Thoracic aorta (tissue), 2 donors: ENCODE measurements at places on chromosomes 3 and 15. TPM values are rescaled to one million over a fixed set of nuclear protein-coding genes. Genes with fewer than 3 reads are reported as not detected.

Gene FGF12
- total RNA-seq = 1.5 TPM

- H3K4me3 ChIP-seq = no peak overlapping the region
- H3K4me1 ChIP-seq = peaks cover 29% of the 10 kb centered on the region
- H3K27ac ChIP-seq = no peak overlapping the region
- DNase-seq = no peak
- no peaks in the 10 kb centered on the region for H3K36me3 ChIP-seq
Measured at GRCh38 chr3:178059119-178059518, 477.1 kb upstream of the KCNMB2 start.

GRCh38 chr3:10561162-10561945 is 56.0 kb upstream of the ATP2B2 start:
- no peaks in the 10 kb centered on the region for H3K36me3 ChIP-seq
- DNase-seq = no peak
- H3K27me3 ChIP-seq = no peaks in the 10 kb centered on the region
- H3K4me3 ChIP-seq = no peak overlapping the region
- no peaks in the 10 kb centered on the region for H3K4me1 ChIP-seq

Gene PLA2G4D
- total RNA-seq = not detected

Gene FBXW12
- not detected for total RNA-seq

Gene GOLGA8M
- total RNA-seq = not detected

- peaks cover 35% of the 10 kb centered on the region for H3K36me3 ChIP-seq
- no peaks in the 10 kb centered on the region for H3K27me3 ChIP-seq
- H3K4me3 ChIP-seq = no peak overlapping the region
- no peak for DNase-seq
- H3K4me1 ChIP-seq = no peaks in the 10 kb centered on the region
- no peak overlapping the region for H3K27ac ChIP-seq
Measured at GRCh38 chr15:41523097-41523496, 9.5 kb upstream of the LTK start.

GRCh38 chr15:67127965-67128364 is 62.6 kb downstream of the SMAD3 start:
- no peak overlapping the region for H3K4me3 ChIP-seq
- no peaks in the 10 kb centered on the region for H3K36me3 ChIP-seq
- H3K27me3 ChIP-seq = no peaks in the 10 kb centered on the region
- no peak overlapping the region for H3K27ac ChIP-seq
- peaks cover 42% of the 10 kb centered on the region for H3K4me1 ChIP-seq
- no peak for DNase-seq

DNA sequence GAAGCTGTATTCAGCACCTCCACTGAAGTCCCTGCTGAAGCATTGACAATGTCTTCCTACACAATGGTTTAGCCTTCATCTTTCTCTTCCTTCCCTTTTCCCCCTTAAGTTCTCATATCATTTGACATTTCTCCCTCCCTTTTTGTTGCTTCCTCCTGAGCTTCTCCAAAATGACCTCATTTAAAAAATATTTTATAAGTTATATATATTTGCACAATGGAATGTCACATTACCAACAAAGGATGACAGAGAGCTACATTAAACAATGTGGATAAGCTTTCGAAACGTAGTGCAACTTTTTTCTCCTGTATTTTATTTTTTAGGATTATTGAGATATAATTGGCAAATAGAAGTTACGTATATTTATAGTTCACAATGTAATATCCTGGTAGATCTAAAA is 13.2 kb upstream of the DLG1 start:
- DNase-seq = no peak
- no peaks in the 10 kb centered on the region for H3K27me3 ChIP-seq
- H3K4me1 ChIP-seq = peaks cover 25% of the 10 kb centered on the region

DNA sequence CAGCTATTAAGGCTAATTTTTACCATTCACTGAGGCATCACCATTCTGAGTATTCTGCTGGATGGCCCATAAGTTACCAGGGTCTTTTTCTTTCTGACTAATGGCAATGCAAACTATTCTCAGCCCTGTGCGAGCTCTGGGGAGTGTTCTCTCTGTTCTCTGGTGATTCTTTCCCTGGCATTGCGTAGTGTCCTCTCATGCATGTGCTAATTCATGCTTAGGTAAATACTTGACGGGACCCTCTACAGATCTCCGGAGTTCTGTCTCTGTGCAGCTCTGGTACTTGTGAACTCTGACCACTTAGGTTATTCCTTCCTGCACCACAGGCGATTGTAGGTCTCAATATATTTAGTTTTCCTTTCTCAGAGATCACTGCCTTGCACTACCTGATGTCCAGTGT is 34.8 kb downstream of the UBE2E1 start:
- H3K36me3 ChIP-seq = no peaks in the 10 kb centered on the region
- no peak for DNase-seq
- no peaks in the 10 kb centered on the region for H3K27me3 ChIP-seq

DNA sequence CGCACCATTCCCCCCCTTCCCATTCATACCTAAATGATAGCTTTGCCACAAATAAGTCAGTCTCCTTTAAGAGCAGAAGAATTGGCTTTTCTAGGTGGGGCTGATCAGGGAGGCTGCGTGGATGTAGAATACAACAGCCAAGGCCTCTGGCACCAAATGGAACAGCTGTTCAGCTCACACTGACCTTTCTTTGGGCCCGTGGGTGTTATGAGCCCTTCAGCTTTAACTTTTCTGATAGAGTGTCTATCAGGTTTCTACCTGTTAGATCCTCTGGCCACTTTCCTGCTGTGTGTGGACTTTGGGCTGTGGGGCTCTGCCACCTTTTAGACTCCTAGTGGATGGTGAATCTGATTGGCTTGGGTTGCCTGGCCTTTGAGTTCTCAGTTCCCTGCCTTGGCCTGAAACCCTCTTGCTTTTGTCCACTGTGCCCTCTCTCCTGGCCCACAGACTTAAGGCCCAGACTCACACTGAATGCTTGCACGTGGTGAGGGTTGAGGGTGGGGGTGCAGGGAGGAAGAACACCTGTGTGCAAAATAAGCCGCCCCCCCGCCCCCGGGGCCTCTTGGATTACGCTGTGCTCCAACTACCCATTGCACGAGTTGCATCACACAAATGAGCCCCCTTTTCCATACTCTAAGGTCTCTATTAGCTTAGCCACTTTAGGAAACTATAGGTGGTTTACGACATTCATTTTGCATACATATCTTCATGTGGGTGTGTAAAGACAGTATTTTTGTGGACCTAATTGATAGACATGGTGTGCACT is 1.3 kb upstream of the RFX7 start:
- no peak for DNase-seq
- no peaks in the 10 kb centered on the region for H3K36me3 ChIP-seq
- H3K4me1 ChIP-seq = peaks cover 20% of the 10 kb centered on the region
- peak overlapping the region; percentile 67 for H3K27ac ChIP-seq
- peak overlapping the region; percentile 96 for H3K4me3 ChIP-seq

DNA sequence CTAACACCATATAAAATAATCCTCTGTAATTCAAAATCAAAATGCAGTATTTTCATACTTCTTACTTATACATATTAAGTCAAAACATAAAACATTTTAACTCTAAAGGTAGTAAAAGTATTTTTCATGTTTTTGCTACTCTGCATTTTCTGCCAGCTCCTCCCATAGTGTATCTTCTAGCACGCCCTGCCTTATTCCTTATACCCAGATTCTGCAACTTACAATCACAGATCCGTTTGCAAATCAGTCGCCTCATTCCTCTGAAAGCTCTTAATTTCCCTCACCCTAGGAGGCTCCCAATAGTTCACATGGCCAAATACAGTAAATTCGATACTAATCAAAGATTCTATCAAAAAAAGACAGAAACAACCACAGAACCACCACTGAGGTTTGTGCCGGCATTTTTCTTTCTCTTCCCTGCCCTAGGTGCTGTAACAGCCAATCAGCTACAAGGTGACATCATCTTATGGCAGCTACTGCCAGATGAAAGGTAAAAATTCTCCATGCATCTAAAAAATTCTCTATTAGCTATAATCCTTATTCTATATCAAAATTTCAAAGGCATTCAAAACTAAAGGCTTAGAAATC is 72.9 kb downstream of the CLASP2 start:
- H3K4me3 ChIP-seq = peak overlapping the region; percentile 73
- H3K4me1 ChIP-seq = peaks cover 11% of the 10 kb centered on the region
- DNase-seq = no peak
- H3K36me3 ChIP-seq = peaks cover 3% of the 10 kb centered on the region
- no peak overlapping the region for H3K27ac ChIP-seq

DNA sequence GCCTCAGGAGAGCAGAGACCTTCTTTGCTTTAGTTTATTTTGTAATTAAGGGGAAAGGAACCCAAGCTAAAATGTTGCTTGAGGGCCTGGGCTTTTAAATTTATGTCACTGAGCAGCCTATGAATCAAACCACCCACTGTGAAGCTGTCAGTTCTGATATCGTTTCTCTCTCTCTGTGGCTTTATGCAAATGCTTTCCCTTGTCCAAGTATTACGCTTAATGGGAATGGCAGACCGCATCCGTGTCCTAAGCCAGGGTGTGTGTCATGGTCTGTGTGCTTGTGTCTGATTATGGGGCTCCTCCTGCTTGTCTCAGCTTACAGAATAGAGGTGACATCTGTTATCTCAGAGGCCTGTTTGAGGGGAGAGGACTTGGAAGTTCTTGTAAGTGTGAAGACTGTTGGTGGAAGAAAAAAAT is 82.4 kb downstream of the EBLN2 start:
- H3K4me3 ChIP-seq = no peak overlapping the region
- H3K4me1 ChIP-seq = peaks cover 16% of the 10 kb centered on the region
- no peaks in the 10 kb centered on the region for H3K27me3 ChIP-seq
- H3K36me3 ChIP-seq = no peaks in the 10 kb centered on the region
- DNase-seq = no peak

- H3K4me1 ChIP-seq = peaks cover 7% of the 10 kb centered on the region
- H3K27me3 ChIP-seq = no peaks in the 10 kb centered on the region
- H3K36me3 ChIP-seq = no peaks in the 10 kb centered on the region
- H3K4me3 ChIP-seq = peak overlapping the region; percentile 99
- DNase-seq = no peak
Measured at GRCh38 chr15:74540161-74540760, 759 bp upstream of the ARID3B start.

- H3K4me3 ChIP-seq = no peak overlapping the region
- no peaks in the 10 kb centered on the region for H3K27me3 ChIP-seq
- no peaks in the 10 kb centered on the region for H3K4me1 ChIP-seq
- DNase-seq = no peak
- no peak overlapping the region for H3K27ac ChIP-seq
Measured at GRCh38 chr3:162641907-162642306, 1145.3 kb downstream of the OTOL1 start.

- H3K4me3 ChIP-seq = no peak overlapping the region
- no peak overlapping the region for H3K27ac ChIP-seq
- no peaks in the 10 kb centered on the region for H3K27me3 ChIP-seq
- DNase-seq = no peak
- no peaks in the 10 kb centered on the region for H3K4me1 ChIP-seq
Measured at GRCh38 chr15:54608876-54609835, 587.6 kb downstream of the RSL24D1 start.

DNA sequence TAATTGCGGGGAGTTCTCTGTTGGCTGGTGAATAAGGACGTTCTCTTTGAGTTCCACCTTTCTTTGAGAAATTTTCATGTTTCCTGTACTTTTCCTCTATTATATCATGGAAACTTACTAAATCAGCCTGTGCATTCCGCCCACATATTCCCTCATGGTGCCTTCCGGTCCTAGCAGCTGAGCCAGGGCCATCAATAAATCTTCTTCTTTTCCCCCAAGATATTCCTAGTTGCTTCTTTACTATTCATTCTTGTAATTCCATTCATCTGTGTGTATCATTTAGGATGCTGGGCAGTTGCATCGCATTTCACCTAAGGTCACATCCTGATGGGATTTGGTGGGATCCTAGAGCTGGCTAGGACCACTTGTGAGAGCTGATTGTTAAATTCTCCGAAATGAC is 139.2 kb downstream of the RBMS3 start:
- DNase-seq = no peak
- no peaks in the 10 kb centered on the region for H3K27me3 ChIP-seq
- no peak overlapping the region for H3K4me3 ChIP-seq
- no peak overlapping the region for H3K27ac ChIP-seq
- no peaks in the 10 kb centered on the region for H3K36me3 ChIP-seq

GRCh38 chr15:88375234-88375927 is 91.8 kb downstream of the MRPL46 start:
- no peaks in the 10 kb centered on the region for H3K4me1 ChIP-seq
- no peak overlapping the region for H3K27ac ChIP-seq
- DNase-seq = no peak
- H3K27me3 ChIP-seq = no peaks in the 10 kb centered on the region
- no peak overlapping the region for H3K4me3 ChIP-seq

DNA sequence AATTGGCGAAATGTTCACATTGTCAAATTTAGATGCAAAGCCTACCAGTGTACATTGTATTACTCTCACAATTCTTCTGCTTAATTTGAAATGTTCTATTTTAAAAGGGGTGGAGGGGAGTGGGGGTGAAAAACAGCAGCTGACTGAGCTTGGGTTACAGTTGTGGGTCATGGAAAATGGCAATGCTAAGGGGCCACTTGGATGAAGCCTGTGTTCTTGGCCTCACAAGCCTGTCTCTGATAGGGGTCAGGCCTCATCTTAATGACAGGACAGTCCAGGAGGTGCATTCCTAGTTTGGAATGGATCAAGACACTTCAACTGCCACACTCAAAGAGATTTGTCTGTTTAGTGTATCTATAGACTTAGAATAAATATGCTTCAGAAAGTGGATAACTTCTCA is 158.2 kb downstream of the TNIK start:
- H3K4me1 ChIP-seq = peaks cover 26% of the 10 kb centered on the region
- no peak overlapping the region for H3K4me3 ChIP-seq
- no peak overlapping the region for H3K27ac ChIP-seq

- H3K27ac ChIP-seq = no peak overlapping the region
- no peak for DNase-seq
- H3K4me3 ChIP-seq = no peak overlapping the region
- H3K4me1 ChIP-seq = no peaks in the 10 kb centered on the region
- no peaks in the 10 kb centered on the region for H3K27me3 ChIP-seq
Measured at GRCh38 chr15:38017721-38018120, 83.3 kb downstream of the TMCO5A start.

- H3K4me3 ChIP-seq = no peak overlapping the region
- no peaks in the 10 kb centered on the region for H3K27me3 ChIP-seq
- no peak overlapping the region for H3K27ac ChIP-seq
- H3K36me3 ChIP-seq = peaks cover 39% of the 10 kb centered on the region
Measured at GRCh38 chr15:65171428-65171827, 13.7 kb downstream of the CLPX start.

DNA sequence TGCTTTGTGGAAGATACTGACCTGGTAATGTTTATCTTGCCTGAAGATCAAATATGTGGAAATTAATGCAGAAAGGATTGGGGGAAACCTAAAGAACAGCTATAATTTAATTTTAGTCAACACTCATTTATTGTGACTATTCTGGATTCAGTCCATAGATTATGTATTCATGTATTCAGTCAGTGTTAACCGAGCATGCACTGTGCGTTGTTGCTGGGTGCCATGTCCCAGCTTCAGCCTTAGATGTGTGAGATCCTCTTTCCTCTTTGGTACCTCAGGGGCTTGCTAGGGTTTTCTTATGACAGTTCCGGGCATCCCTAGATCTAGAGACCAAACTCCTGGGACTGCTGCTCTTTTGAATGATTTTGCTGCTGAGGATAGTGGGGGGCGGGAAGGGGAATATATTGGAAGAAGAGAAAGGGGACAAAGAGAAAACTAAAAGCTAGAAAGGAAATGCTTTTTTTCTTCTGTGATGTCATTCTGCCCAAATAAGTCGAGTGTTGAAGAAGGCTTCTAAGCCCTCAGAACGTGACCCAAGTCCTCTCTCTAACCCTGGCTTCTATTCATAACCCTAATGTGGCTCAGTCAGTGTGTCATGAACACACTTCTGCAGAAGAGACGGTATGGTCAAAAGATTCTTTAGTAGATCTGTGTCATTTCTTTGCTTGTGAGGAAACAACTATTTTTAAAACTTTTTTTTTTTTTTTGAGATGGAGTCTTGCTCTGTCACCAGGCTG is 33.5 kb downstream of the STARD9 start:
- no peak overlapping the region for H3K4me3 ChIP-seq
- no peaks in the 10 kb centered on the region for H3K36me3 ChIP-seq
- H3K27me3 ChIP-seq = no peaks in the 10 kb centered on the region

Gene ATP13A4
- 0.78 TPM for total RNA-seq
